ENCODE measurements at places on chromosomes 5 and 9.

GRCh38 chr5:82105457-82105856 is 133.6 kb downstream of the ATG10 start:
- no peak for DNase-seq

DNA sequence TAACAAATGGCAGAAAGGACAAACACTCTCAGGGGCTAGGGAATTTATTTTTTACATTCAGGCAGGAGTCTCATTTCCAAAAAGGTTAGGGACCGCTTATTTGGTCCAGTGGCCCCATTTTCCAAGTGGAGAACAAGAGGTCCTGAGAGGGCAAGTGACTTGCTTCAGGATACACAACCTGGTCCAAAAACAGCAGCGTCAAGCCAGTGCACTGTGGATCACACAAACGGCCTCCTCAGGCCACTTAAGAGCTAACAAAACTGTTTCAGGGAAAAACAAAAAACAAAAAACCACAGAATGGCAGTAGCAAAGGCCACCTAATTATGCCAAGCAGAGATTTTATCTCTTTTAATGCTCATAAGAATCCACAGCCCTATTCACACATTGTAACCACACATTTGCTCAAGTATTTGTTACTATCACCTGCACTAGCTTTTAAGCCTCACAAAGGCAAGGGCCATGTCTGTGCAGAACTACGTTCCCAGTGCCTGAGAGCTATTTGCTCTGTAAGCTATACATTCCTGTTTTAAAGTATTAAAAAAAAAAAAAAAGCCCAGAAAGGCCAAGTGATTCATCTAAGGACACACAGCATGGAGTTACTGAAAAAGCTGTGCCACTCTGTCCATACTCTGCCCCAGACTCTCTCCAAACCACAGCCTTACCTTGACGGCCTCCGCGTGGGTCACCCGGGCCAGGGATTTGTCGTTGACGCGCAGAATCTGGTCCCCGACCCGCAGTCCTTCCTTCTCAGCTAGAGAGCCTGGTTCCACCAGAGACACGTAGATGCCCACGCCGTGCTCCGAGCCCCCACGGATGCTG is 1.5 kb downstream of the WHRN start:
- DNase-seq: no peak

DNA sequence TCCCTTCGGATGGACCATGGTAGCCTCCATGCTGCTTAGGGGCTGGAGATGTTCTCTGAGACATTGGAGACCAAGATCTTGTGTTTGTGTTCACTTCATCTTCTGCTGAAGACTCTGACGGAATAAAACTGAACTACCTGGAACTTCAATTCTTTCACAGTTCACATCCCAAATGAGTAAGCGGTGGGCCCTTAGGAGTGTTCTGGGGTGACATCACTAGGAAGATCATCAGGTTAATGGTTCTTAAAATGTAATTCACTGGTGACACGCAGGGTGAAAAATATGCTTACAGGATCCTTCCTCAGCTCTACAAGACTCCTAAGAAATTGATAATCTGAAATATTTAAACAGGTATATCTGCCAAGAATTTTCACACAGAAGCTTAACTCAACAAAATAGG is 561.5 kb downstream of the SEMA5A start:
- DNase-seq: no peak

DNA sequence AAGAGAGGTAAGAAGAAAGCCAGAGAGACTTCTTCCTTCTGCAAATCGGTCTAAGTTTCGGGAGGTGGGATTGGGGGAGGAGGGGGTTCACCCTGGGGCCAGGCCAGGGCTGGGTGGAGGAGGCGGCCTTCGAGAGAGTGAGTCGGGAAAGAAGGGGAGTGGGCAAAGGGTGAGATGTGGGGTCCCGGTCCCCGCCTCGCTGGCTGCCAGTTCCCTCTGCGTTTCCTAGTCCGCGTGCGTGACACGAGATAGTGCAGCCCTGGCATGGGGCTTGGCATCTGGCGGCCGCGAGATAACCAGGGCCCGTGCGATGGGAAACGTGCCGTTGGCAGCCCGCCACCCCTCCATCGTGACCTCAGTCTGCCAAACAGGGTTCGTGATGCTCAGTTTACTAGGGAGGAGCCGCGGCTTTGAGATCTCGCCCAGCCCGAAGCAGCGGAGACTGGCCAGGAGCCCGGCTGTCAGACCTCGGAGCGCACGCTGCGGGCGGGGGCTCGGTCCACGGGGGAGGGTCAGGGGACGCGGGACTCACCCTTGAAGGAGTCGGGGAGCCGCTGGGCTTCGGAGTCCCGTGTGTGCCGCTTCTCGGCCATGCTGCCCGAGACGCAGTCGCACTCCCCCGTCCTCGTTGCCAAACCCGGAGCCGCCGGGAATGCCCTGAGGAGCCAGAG is at the start of gene STOM:
Gene STOM, minus strand, starts transcription at position 656 of the 671 bp plus-strand sequence. Its CDS starts 63 bp downstream, at position 593.
- no peak for DNase-seq

DNA sequence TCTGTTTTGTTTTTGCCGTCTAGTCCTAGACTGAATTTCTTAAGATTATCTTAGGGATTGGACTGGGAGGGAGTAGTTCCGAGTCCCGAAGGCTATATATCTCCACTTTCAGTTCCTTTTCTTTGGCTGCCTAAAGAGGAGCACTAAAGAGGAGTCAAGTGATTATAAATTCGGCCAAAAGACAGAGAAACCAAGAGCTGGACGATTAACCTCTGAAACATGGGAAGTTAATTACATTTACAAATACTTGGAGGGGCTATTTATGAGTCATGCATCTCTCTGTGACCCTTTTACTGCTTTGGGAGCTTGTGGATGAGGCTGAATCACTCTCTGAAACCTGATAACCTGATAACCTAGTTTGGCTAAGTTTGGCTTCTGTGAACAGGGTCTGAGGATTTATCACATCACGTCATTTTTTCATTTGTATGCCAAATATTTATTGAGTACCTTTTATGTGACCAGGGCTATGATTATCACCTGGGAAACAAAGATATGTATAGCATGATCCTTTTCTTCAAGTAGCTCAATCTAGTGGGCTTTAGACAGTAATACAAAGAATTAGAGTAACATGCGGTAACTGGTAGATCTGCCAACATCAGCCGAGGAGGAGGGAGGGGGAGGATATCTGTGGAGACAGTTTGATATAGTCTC is 180.9 kb downstream of the CD180 start:
- DNase-seq: no peak

DNA sequence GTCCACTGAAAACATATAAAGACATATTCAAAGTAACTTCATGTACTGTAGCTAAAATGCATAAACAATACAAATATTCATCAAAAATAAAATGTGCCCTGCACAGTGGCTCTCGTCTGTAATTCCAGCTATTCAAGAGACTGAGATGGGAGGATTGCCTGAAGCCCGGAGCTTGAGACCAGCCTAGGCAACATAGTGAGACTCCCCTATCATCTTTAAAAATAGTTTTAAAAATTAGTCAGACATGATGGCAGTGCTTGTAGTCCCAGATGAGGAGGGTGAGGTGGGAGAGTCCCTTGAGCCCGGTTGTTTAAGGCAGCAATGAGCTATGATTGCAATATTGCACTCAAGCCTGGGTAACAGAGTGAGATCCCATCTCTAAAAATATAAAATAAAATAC is 534.1 kb downstream of the ANXA1 start:
- DNase-seq: no peak

- DNase-seq: no peak
Observed at GRCh38 chr9:4839470-4839912, 46.7 kb downstream of the RCL1 start.

- no peak for DNase-seq
Observed at GRCh38 chr5:148186248-148187003, 16.4 kb upstream of the SPINK6 start.

- DNase-seq: no peak
Observed at GRCh38 chr5:128965011-128965637, at the start of gene SLC27A6. SLC27A6 (plus strand) TSS chr5:128965488; CDS start chr5:128966138, 650 bp downstream.

GRCh38 chr9:126658956-126659555 is 45.3 kb downstream of the LMX1B start:
- no peak for DNase-seq

GRCh38 chr9:5893591-5894236 is 3.0 kb downstream of the MLANA start:
- DNase-seq: no peak

DNA sequence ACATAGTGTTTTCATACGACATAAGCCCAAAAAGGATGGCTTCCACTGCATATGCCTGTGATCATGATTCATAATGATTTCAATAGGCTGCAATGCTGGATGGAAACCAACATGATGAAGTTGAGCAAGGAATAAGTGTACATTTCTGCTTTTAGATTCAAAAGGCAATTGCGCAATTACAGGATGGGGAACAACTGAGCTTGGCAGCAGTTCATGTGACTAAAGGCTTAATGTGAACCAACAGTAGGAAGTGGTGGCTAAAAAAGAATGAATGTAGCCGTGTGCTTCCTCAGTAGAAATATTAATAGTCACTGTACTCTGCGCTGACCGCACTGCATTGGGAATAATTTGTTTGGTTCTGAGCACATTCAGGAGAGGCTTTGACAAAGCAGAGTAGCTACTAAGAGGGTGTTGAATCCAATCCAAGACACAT is 51.2 kb downstream of the SLC1A3 start:
- no peak for DNase-seq

- no peak for DNase-seq
Observed at GRCh38 chr5:27191786-27192510, 153.6 kb upstream of the CDH9 start.

- no peak for DNase-seq
Observed at GRCh38 chr9:106859957-106860720, 2.8 kb upstream of the ZNF462 start.

GRCh38 chr5:54703565-54704255 is 186.2 kb downstream of the SNX18 start:
- no peak for DNase-seq

DNA sequence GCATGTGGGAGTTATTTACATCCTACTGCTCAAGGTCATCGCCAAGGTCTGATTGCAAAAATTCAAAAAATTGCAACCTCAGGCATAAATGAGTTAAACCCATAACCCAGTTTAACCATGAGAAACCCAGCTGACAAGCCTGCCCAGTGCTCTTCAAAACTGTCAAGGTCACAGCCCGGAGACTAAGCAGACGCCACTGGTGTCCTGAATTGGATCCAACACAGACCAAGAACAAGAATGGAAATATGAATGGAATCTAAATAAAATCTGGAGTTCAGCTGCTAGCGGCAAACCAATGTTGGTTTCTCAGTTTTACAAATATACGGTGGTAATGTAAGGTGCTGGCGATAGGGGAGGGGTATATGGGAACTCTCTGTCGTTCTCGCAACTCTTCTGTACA is 201.5 kb upstream of the MVB12B start:
- no peak for DNase-seq

GRCh38 chr5:151155775-151156506 is 1.6 kb downstream of the ANXA6 start:
- DNase-seq: no peak

GRCh38 chr5:181052672-181053487 is 12.8 kb downstream of the BTNL9 start:
- peak; percentile 66 for DNase-seq

GRCh38 chr9:14479163-14479560 is 165.2 kb upstream of the NFIB start:
- DNase-seq: no peak

GRCh38 chr5:1017691-1018455 is 9.3 kb downstream of the NKD2 start:
- DNase-seq: no peak

DNA sequence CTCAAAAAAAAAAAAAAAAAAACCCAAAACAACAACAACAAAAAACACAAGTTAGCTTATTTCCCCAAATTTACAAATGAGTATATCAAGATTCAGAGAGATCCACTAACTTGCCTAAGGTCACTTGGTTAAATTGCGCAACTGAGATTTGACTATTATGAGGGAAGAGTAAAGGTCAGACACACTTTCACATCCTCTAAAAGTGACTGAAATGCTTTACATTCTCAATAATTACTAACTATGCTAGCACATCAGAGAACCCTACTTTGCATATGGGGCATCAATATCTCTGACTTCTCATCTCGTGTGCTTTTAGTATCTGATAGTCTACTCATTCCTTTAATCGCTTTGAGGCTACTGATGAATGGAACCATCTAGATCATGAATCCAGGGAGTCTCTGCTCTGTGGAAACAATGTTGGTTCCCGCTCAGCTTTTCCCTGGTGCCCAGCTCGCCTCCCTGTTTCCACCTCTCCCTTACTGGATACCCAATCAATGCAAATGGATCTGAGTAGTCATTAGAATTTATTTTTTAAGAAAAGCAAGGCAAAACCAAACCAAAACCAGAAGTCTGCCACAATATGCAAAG is 182.1 kb upstream of the TRIM32 start:
- no peak for DNase-seq

DNA sequence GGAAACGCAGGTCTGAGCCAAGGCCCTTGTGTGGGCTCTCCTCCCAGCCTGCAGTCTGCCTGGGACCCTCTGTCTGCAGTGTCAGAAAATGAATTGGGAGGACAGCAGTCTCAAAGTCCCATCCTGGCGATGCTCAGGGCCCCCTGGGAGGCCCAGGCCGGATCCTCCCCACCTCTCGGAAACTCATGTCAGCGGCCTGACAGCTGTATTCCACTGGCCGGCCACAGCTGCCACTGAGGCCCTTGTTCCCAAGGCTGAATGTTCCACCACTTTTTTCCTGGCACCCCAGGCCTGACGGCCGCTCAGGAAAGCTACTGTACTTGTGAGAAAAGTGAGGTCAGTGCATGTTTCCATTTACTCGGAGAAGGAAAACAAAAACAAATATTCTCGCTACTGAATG is 180.0 kb downstream of the FGF18 start:
- DNase-seq: no peak

GRCh38 chr5:655406-655805 is 37.7 kb downstream of the TPPP start:
- DNase-seq: no peak

- no peak for DNase-seq
Observed at GRCh38 chr5:155564541-155564940, 551.0 kb downstream of the KIF4B start.

DNA sequence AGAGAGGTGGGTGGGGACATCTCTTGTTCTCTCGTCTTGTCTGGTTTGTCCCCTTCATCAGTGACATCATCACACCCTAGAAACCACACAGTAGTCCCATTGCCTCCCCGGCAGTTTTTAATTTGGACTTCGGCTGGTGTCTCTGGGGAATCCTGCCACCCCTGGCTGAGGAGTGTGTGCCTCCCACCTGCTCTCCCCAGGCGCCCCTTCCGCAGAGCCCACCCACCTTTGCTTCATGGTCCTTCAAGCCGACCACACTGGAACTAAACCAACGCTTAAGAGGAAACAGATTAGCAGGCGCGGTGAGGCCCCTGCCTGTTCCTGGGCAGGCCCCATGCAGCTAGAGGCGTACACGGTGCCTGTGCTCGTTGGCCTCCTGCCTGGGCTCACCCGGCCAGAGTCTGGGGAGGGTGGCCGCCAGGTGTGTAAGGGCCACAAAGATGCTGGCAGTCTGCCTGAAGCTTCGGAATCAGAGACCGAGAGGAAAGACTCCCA is 107.6 kb upstream of the SPRY4 start:
- DNase-seq: peak; percentile 73

- DNase-seq: no peak
Observed at GRCh38 chr9:31683116-31683515, 701.3 kb upstream of the ACO1 start.

GRCh38 chr9:77949751-77950436 is 81.7 kb downstream of the GNAQ start:
- no peak for DNase-seq

DNA sequence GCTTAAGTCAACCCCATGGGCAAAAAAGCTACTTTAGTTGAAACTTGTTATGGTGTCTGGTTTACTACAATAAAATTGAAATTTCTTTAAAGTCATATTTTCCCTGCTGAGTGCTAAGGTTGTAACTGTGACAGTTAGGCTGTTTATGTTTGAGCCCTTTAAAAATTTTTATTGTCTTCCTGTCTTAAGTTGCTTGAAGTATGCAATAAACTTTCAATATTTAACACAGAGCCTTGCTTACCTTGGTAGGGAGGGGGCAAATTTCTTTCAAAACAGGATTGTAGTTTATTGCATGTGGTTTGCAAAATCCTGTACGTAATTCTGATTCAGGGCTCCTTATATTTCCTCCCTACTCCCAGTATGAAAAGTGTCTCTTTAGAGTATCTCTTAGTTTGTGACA is 465.5 kb upstream of the ACTBL2 start:
- DNase-seq: no peak

All from activated CD8-positive, alpha-beta memory T cell treated with anti-CD3 and anti-CD28 coated beads for 24 hours (primary cell).